Stimulated activated CD4-positive, alpha-beta T cell treated with anti-CD3 and anti-CD28 coated beads, Interleukin-15, amount 100 ng/mL, for 1 hour (primary cell): ENCODE measurements at places on chromosomes 5 and 9.

DNA sequence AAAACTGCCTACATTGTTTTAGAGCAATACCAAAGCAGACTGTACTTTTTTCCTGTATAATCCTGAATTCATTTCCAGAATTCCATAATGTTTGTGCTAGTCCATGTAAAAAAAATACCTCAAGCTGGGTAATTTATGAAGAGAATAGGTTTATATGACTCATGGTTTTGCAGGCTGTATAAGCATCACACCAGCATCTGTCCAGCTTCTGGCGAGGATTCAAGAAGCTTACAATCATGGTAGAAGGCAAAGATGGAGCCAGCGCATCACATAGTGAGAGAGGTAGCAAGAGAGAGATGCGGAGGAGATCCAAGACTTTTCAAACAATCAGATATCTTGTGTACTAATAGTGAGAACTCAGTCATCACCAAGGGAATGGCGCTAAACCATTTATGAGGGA, 280.3 kb upstream of the CDH9 start:
- DNase-seq, result no peak

GRCh38 chr9:124768334-124768733, 2.8 kb downstream of the NR6A1 start:
- DNase-seq, result no peak

DNA sequence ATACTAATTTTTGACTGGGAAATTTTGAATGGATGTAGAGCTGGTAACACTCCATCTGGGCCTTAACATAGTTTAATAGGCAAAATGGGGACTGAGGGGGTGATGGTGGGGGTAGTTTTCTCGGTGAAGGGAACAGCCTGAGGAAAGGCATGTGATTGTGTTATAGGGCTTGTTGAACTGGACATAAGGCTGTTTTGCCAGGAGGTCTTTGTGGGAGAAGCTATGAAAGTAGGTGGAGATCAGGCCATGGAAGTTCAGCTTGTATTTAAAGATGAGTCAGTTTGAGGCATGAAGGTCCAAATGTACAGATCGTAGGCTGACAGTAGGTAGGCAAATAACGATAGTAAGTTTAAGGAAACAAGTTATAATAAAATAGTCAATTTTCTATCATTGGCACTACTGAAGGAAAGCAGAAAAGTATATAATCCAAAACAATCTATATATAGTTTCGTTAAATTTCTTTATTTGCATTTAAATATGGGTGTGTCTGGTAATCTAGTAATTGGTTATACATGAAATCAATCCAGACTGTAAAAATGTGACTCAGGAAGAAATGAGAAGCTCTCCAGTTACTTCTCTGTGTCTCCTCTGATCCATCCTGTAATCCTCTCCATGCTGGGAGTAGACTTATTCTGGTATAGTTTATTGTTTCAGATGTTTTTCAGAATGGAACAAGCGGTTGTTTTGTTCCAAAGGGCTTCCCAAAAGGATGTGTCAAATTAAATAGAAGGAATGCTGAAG, 2.8 kb downstream of the CSNK1G3 start:
- no peak for DNase-seq

GRCh38 chr5:171823269-171823668, 37.7 kb downstream of the SMIM23 start:
- no peak for DNase-seq

DNA sequence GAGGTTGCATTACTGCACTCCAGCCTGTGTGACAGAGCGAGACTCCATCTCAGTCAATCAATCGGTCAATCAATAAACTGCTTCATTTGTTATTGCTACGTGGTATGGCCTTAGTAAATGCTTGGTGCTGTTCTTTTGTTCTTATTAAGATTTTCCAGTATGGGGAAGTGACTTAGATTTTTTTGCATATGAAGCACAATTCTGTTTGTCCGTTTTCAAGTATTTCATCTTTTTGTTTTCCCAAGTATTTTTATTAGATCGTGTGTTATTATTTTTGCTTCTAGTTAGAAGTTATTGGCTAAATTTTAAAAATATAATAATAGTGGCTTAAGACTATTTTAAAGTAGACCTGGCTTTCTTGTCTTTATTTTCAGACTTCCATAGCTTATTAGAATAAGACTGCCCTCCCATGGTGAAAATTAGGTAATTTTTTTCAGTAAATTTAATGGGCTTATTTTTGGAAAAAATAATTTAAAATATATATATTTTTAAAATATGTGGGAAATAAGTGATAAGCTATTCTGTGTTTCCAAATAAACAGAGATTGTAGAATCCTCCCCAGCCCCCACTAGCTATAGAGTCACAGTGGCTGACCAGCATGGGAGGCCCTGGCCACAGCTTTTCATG, 14.7 kb upstream of the OMD start:
- DNase-seq, result no peak

- no peak for DNase-seq
These were observed 11.3 kb downstream of the TNC start for GRCh38 chr9:115106642-115107041.

- no peak for DNase-seq
These were observed 205.5 kb downstream of the TMC1 start for GRCh38 chr9:72726947-72727346.

DNA sequence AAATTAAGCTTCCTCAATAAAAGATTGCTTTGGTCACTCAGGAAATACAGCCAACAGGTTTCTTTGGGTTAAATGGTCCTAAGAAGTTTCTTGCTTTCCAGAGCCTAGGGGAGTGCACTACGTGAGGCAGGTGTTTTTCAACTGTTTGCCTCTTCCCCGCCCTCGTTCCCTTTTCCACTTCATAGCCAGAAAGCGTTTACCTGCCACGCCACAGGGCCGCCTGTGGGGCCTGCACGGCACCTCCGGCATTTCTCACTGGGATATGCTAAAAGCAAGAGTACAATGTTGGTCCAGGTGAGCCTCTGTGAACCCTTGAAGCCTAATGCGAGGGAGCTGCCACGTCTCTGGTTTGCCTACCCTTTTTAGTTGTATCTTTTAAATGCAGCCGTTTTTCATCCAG, 167.6 kb upstream of the OTULINL start:
- DNase-seq, result no peak

DNA sequence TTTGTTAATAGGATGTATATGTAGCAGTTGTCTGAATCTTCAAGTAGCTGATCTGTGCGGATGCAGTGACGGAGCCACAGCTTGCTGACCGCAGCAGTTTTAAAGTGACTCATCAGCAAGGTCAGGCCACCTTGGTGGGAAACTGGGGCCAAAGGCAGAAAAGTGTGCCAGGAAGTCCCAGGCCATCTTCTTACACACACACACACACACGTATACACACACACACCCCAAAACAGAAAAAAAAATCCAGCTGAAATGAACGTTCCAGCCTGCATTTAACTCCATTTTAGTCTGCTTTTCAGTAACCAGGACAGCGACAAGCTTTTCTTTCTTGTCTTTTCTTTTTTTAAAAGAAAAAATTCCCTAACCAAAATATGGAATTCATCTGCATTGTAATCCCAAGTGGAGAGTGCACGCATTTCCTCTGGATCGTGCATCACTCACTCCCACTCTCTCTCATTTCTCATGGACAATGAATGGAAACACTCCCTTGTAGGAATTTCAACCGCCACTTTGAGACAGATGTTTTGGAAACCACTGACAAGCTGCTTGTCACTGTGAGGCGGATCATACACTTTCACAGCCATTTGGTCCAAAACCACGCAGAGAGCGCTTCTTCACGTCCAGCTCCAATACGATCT, 103.9 kb downstream of the LHFPL2 start:
- no peak for DNase-seq

DNA sequence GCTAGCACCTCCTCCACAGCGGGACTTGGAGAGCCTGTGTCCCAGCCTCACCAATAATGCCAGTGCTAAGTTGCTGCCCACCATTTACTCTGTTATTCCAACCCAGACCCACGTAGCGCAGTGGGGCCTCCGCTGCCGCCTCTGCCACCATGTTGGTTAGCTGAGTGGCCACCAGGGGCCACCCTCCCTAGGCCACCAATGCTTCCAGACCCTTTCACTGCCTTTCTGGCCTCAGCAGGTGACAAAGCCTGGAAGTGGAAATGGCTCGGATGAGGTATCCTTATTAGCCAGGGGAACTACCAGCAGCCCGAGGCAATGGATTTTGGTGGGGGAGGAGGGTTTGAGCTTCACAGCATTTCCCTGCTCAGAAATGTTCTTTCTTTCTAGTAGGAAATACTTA, 110.1 kb downstream of the OSTF1 start:
- DNase-seq, result no peak

- no peak for DNase-seq
These were observed 690.3 kb upstream of the DMAC1 start for GRCh38 chr9:8489835-8490234.

DNA sequence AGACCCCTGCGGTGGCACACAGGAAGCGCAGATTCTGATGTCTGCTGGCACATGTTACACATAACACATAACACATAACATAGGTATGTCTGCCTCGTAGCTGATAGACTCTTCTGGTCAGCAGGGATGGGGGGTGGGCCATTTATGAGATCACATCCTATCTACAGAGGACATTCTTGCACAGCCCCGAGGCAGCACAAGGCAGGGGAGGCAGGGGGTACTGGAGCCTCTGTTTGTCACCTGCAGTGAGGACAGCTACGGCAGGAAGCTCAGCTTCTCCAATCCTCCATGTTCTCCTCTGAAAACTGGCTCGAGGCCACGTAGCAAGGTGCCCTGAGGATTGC, 16.7 kb upstream of the MED10 start:
- DNase-seq, result no peak

- no peak for DNase-seq
These were observed 86.9 kb downstream of the MVB12B start for GRCh38 chr9:126413391-126414068.

DNA sequence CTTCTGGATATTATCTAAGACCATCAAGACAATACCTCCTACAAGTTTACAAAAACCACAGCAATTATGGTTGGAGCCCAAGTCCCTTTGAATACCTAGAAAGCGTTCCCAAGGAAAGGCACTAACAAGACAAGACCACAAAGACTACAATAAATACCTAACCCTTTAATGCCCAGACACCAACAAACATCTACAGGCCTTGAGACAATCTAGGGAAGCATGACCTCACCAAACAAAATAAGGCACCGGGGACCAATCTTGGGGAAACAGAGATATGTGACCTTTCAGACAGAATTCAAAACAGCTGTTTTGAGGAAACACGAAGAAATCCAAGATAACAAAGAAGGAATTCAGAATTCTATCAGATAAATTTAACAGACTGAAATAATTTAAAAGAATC, 37.8 kb downstream of the OXCT1 start:
- no peak for DNase-seq

DNA sequence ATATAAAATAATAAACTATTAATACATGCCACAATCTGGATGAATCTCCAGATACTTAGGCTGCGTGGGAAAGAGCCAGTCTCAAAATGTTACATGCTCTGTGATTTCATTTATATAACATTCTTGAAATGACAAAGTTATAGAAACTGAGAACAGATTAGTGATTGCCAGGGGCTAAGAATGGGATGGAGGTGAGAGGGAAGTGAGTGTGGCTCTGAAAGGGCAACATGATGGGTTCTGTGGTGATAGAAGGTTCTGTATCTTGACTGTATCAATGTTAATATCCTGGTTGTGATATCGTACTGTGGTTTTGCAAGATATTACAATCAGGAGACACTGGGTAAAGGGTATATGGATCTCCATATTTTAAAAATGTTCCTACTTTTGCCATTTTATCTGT, 50.7 kb downstream of the SPEF2 start:
- no peak for DNase-seq

- no peak for DNase-seq
These were observed 29.5 kb downstream of the C5orf15 start for GRCh38 chr5:133938929-133939328.

DNA sequence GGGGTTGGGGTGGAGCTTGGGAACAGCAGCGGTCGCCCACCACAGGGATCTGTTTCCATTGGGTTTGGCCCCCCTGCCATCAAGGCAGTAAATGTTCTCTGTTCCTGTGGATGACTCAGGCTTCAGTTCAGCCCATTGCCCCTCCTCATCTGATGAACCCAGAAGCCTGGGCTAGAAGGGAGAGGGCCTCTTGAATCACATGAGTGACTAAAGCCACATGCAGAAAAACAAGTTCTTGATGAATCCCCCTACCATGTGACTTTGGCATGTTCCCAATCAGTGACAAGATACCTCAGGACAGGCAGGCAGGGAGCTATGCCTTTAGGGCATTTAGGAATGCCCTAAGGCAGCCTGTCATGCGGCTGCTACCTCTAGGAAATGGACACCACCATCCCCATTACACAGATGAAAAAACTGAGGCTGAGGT, 2.5 kb downstream of the SH3PXD2B start:
- no peak for DNase-seq

DNA sequence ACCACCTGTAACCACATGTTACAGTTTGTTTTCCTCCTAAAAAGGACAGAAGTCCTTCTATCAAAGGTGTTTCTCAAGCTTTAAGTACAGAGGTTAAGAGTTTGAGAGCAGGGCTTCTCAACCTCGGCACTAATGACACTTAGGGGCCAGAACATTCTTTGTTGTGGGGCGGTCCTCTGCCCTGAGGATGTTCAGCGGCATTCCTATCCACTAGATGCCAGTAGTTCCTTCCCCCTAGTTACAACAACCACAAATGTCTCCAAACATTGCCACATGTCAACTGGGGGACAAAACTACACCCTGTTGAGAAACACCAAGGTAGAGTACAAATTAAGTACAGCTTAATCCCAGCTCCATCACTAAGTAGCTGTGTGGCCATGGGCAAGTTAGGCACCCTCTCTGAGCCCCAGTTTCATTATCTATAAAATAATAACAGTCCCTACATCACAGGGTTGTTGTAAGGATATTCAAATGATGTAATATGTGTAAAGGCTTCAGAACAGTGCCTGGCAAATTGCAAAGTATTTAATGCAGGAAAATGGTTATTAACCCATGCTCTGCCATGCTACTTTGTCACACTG, 44.6 kb downstream of the PIP5K1B start:
- DNase-seq, result no peak

DNA sequence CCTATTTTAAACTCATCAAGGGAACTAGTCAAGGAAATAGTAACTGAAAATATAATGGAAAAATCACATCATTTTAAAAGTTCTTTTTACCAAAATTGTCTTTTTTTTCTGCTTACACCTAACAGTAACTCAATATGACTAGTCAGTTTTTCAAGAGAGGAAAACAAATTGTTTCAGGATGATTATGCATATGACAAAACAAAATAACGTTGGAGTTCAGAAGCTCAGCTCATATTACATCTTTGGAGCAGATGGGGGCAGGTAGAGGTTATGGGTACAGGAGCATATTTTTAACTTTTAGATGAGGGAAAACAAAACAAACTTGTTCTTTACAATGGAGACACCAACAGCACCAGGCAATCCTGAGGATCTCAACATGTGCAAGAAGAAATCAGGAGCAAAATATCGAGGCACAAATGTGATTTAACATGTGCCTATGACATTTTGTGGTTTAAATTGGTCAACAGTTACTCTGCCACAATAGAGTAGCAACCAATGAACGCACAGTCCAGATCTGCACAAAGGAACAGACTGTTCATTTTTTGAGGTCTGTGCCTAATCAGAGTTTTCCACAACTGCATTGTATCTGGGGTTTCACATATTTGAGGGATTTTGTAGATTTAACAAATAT, 659.0 kb downstream of the ANXA1 start:
- DNase-seq, result no peak

GRCh38 chr9:118665226-118665919, 703.9 kb downstream of the BRINP1 start:
- no peak for DNase-seq
